ENCODE measurements at places on chromosomes 6 and 20.

DNA sequence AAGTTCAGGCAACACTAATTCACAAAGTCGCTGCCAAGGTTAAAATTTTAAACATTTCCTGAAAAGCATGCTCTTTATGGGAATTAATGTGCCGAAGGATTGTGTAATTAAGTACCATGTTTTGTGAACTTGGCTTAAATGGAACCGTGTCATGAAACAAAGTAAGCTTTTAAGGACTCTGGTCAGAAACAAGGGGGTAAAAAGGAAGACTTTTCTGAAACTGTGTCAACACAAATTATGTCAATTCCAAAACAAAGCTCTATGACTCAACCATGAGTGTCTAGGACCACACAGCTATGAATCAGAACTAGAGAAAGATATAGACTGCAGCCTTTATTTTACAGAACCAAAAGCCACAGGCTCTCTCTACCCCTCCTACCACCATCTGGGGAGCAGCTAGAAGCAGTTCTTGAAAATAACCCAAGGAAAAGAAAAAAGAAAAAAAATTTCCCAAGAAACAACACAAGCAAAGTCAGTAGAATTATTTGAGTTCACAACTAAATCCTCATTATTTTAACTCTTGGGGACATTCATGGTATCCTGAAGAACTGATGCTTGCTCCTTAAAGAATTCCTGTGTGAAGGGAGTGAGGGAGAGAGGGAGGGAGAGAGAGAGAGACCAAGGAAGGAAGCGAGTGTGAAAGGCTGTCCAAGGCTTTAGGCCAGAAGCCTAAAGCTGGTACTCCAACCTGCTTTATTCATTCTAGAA, 81.9 kb downstream of the ZMYND8 start:
- no peak for DNase-seq

GRCh38 chr6:118680452-118681095, 29.2 kb upstream of the CEP85L start:
- DNase-seq: no peak

DNA sequence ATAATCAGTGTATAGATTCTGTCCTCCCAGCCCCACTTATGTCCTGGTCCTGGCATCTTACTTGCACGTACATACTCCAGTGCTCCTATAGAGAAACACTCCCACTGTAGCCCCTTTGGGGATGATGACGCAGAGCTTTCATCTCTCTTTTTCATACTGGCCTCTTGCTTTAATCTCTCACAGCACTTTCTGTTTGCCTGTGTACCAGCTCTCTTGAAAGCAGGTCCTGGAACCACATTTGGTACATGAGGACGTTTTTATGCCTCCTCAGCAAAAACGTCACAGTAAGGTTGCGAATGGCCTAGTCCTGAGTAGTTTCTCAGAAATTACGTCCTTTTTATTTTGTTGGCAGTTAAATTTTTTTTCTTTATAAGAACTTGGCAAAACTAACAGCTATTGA, 10.8 kb downstream of the L3MBTL3 start:
- DNase-seq: no peak

GRCh38 chr6:8828376-8828775, 393.0 kb upstream of the SLC35B3 start:
- DNase-seq: no peak

DNA sequence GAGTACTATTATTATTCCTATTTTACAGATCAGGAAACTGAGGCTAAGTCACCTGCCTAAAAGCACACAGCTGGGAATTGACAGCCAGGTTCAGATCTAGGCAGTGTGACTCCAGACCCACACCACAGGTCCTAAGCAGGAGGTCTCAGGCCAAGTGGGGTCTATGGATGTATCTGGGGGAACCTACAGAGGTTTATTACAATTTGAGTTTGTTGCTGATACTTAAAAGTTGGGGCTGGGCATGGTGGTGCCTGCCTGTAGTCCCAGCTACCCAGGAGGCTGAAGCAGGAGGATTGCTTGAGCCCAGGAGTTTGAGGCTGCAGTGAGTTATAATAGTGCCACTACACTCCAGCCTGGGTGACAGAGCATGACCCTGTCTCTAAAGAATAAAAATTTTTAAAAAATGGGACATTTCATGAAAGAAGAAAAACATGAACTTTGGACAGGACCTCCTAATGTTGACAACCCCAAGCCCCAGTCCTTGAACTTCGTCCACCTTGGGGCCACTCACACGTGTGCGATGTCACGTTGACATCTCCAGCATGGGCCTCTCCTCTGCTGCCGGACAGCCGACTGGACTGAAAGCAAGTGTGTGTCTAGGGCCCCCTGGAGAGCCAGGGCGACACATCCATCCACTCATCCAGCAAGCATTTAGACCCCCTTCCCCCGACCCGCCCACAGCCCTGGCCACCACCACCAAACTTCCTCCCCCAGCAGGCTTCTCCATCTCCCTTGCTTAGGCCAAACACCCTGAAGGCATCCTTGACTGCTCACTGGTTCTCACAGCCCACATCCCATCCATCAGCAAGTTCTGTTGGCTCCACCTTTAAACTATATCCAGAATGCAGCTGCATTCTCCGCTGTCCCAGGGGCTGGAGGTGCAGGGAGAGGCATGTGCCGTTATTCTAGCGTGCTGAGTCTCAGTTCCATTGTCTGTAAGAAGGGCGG, 40.0 kb downstream of the NOL4L start:
- DNase-seq: no peak

- no peak for DNase-seq
Observed at GRCh38 chr20:53678990-53679596, 85.5 kb upstream of the ZNF217 start.

GRCh38 chr6:142714951-142715785, 229.8 kb downstream of the HIVEP2 start:
- no peak for DNase-seq

DNA sequence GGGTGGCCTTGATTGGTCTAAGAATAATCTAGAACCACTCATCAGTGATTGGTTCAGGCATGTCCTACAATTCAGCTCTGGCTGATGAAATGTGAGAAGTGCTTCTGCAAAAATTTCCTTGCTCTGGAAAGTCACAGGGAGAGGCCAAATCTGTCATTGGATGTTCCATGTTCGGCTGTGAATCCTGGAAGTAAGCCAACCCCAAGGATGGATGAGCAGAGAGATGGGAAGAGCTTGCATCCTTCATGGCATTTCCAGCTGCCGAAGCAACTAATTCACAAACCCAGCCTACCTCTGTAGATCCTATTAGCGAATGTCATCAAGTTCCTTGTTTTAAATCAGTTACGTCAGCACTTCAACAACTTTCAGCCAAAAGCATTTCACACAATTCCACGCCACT, 187.2 kb upstream of the SOX4 start:
- DNase-seq: no peak

DNA sequence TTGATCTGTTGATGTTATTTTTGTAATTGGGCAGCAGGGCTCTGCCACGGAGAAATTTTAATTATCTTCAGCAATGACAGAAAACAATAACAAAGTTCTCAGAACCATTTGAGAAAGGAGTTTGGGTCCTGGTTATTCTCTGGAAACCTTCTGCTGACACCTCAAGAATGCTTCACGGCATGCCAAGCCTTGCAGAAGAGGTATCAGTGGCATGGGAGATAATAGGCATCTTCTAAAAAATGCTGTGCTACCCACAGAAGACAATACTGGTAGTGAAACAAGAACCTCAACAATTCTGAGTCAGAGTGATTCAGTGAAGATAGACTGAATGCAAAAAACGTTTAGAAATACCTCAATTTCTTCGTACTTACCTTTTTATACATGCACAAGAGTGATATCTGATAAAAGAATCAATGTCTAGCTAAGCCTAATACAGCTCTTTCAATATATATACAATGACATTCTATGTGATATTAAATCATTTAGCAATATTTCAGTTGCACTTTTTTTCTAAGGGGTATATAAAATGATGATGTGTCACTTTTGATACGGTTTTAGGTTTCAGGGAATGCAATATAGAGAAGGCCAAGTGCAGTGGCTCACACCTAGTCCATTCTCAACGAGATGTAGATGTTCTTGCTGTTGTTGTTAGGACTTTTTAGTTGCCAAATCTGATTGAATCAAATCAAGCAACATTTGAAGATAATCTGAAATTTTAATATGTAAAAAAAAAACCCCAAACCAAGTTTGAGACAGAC, 110.4 kb upstream of the COL21A1 start:
- DNase-seq: no peak

- no peak for DNase-seq
Observed at GRCh38 chr6:150418827-150419594, 50.2 kb downstream of the IYD start.

- peak; percentile 71 for DNase-seq
Observed at GRCh38 chr20:8722277-8722928, 346.5 kb upstream of the PLCB4 start.

GRCh38 chr20:63056236-63057170, 49.7 kb upstream of the BHLHE23 start:
- DNase-seq: peak; percentile 52

DNA sequence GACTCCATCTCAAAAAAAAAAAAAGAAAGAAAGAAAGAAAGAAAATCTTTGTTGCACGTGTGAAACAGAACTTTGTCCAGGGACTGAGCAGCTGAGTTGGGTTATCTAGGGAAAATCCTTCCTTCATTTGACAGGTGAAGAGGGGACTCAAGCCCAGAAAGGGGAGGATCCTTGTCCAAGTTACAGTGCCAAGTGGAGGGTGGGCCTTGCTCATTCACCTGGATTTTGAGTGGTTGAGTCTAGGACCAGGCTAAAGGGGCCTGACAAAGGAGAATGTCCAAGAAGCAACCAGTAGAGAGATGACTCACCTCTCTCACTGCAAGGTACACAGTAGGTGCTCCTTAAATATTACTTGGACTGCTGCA, 2.7 kb downstream of the TGIF2 start:
- no peak for DNase-seq

DNA sequence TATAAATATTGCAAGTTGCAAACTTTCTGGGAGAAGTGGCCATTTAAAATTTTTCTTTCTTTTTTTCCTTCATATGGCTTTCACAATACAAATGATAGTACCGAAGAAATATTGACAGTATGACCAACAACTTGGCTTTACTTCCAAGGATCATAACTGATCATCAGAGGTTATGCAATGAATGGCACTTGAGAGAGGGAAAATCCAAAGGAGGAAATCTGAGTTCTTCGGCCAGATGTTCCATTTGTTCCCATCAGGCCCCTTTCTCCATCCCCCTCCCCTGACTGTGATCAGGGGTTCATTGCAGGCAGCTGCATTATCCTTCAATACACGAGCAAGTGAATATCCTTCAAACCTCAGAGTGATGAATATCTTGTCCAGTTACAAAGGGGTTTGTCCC, 130.0 kb upstream of the UST start:
- DNase-seq: no peak

Measured in NCI-H1105 treated with DMSO at 0.1 percent for 48 hours (cell line).